CD4-positive, alpha-beta T cell treated with Interleukin-15 for 1 hour (primary cell): ENCODE measurements at places on chromosomes 6 and 20.

- no peak for DNase-seq
Observed at GRCh38 chr20:19435316-19435715, 222.9 kb downstream of the SLC24A3 start.

- DNase-seq = no peak
Observed at GRCh38 chr6:12359036-12359435, 68.9 kb downstream of the EDN1 start.

- DNase-seq = no peak
Observed at GRCh38 chr20:4782378-4782772, 60.7 kb downstream of the PRND start.

- DNase-seq = no peak
Observed at GRCh38 chr6:25173951-25174474, 105.2 kb upstream of the CARMIL1 start.
